CD4-positive, alpha-beta T cell treated with Interleukin-15 for 4 hours (primary cell): ENCODE measurements at places on chromosomes 2 and 18.

DNA sequence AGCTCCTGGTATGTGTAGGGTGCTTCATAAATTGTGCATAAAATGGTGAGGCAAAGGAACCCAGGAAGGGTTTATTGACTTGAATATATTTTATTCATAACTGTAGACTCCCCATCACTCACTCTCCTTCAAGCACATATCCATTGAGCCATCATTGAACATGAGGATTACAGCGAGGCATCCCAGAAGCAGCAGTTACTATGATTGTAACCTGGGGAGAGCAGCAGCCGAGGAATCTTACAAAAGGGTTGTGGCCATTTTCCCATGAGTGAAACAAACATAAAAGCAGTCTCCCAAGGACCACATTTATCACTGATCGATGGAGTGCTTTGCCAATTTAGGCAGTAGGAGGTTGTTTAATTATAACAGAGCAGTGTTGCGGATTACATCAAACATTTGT, 183.4 kb downstream of the NCK2 start:
- DNase-seq = no peak

- DNase-seq = no peak
Observed at GRCh38 chr2:136122661-136123060, 4.7 kb upstream of the CXCR4 start.

DNA sequence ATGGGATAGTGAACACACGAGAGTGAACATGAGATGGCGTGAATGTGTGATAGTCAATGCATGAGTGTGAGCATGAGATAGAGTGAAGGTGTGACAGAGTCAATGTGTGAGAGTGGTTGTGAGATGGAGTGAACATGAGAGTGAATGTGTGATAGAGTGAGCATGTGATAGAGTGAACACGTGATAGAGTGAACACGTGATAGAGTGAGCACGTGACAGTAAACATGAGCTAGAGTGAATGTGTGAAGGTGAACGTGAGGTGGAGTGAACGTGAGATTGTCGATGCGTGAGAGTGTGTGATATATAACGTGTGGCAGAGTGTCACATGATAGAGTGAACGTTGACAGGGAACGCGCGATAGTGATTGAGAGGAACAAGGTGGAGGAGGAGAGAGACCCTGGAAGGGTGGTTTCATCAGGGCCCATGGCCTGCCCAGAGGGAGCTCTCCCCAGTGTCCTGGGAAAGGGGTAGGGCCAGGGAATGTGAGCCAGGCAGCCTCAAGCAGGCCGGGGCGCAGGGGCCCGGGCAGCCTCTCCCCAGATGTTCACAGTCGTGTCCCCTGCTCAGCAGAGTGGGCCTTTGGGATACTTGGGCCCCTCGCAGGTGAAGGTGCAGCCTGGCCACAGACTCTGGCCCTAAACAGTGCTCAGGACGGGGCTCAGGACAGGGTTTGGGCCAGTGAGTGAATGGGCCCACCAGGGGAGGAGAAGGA, 516.9 kb downstream of the EIPR1 start:
- no peak for DNase-seq

GRCh38 chr18:596288-596881, 403 bp upstream of the CLUL1 start:
- DNase-seq = no peak

GRCh38 chr18:48780201-48780912, 170.4 kb downstream of the SMAD7 start:
- DNase-seq = no peak

DNA sequence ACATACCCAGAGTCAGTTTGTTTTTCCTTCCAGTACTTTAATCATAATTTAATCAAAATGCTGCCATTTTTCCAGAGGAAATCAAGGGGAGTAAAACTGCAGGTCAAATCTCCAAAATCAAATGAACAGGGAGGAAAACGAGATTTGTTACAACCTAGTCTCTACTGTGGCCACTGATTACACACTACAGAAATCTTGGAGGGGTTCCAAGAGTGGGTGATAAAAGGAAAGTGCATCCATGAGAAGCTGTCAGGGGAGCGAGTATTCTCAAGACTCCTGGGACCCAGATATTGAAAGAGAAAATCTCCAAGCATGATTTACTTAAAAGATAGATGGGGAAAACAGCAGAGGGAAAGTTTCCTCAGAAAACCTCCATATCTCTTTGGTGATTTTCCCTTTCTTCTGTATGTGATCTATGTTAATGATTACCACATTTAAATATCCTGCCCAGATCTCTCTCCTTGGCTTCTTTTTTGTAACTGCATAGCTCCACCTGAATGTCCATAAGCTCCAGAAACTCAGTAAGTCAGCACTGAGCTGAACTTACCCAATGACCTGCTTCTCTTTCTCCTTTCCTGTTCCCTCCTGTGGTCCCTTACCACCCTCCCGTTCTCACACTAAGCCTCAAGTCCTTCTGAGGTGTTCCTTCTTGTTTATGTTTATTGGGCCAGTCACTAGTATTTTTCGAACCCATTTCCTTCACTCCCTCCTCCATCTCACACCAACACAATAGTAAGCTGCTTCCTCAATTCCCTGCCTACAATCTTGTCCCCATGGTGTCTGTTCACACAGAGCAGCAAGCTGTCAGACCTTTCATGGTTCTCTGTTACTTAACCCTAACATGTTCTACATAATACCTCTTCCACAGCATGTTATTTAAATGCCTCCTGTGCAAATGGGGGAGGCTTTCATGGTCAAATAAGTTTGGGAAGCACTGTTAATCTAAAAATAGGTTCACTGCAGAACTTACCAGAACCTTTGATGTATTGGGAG, 73.9 kb upstream of the TWSG1 start:
- DNase-seq = no peak

- no peak for DNase-seq
Observed at GRCh38 chr2:61288070-61288841, 126.3 kb downstream of the C2orf74 start.

DNA sequence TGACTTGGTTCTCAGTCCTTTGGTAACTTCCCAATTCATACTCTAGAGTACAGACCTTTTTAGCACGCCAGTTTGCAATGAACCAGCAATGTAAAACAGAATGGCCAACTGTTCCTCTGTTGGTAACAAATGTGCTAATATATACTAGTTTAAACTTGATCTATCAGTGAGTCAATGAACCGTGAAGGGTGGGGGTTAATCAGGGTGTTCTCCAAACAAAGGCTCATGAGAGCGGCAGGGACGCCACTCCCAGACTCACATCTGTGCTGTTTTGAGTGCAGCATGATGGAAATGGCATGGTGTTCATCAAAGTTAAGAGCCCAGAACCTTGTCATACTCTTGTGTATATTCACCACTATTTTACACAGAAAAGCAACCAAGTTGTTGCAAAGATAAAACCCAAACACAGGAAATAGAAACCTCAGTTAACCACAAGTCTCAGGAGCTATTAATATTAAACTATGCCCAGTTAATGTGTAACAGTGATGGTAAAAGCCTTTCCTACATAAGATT, 70.3 kb downstream of the CERKL start:
- no peak for DNase-seq
